Naive B cell (primary cell): ENCODE measurements at places on chromosomes 3 and 15.

DNA sequence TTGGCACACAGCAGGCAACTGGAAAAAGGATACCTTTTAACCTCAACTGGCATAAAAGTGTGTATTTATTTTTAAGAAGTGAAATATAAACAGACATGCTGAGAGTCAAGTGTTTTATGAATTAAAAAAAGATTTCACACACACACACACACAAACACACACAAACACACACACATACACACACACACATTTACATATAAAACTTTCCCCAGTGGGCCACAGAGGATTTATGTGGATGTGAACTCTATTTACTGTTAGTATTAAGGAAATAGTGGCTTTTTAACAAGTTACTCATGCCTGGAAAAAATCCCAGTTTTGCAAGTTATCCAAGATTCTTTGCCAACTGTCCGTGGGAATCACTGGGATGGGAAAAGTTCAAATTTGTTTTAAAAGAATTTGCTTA, 725.9 kb upstream of the NR2F2 start:
- DNase-seq = no peak

GRCh38 chr15:70014860-70015490, 82.7 kb downstream of the TLE3 start:
- DNase-seq = no peak

DNA sequence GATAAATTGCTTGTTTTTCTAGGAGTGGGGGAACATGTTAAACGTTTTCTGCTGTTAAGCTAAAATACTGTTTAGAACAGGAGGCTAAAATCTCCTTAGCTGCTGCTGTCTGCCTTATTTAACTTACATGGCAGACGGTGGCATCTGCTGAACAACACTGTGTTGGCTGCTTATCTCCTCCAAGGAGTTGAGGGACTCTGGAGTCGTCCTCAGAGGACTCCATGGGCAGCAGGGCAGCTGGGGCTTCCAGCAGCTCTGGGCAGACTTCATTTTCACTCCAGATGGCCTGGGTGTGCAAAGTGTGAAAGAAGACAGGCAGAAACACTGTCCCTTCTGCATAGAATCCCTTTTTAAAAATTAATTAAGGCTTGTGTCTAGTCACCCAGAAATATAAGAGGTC, 52.9 kb upstream of the NUDT16 start:
- no peak for DNase-seq

- DNase-seq = no peak
These were observed 290.3 kb downstream of the ZBTB20 start for GRCh38 chr3:114856835-114857234.

DNA sequence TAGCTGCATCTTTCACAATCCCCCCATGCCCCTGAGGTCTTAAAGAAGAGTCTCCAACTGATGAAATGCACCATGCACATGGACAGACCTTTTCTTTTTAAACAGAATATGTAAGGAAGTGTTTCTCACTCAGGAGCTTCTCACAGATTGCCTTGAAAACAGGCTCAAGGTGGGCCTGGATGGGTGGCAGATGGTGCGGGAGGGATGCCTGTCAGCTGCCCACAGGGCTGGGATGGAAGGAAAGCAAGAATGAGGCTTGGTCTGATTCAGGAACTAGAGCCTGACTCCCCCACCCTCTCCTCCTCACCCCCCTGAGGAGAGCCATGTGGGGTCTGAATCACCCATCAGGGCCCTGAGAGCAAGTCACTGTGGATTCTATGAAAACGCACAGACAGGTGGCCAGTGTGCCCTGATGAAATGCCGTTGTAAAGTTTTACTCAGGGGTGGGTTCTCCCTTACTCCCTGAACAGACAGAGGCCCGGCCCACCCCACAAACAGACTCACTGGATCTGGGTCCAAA, 67.2 kb downstream of the UMPS start:
- no peak for DNase-seq

GRCh38 chr3:153919773-153920172, 201.4 kb upstream of the ARHGEF26 start:
- DNase-seq = no peak
